ENCODE measurements at places on chromosomes 1 and 21.

DNA sequence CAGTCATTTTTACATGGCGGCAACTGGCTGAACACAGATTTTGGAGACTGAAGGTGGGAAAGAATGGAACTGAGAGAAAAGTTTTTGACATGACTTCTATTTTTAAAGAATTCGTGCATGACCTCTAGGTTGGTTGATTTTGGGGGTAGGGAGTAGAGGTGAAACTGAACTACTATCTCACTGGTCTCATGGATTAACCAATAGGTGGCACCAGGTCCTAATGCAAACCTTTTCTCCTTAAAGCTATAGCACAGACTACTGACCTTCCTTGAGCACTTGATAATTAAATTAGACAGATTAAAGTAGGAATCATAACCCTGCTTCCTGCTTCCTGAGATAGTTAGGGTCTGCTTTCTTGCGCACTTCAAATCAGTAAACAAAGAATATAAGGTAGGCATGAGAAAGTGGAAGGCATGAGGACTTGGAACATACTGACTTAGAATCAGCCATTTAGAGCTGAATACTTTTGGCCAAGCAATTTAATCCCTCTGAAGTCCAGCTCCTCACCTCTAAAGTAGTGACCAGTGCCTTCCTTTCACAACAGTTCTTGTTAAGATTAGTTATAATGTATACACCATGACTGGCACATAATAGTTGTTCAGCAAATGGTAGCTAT, 206.0 kb downstream of the CENPF start:
- no peak for DNase-seq

DNA sequence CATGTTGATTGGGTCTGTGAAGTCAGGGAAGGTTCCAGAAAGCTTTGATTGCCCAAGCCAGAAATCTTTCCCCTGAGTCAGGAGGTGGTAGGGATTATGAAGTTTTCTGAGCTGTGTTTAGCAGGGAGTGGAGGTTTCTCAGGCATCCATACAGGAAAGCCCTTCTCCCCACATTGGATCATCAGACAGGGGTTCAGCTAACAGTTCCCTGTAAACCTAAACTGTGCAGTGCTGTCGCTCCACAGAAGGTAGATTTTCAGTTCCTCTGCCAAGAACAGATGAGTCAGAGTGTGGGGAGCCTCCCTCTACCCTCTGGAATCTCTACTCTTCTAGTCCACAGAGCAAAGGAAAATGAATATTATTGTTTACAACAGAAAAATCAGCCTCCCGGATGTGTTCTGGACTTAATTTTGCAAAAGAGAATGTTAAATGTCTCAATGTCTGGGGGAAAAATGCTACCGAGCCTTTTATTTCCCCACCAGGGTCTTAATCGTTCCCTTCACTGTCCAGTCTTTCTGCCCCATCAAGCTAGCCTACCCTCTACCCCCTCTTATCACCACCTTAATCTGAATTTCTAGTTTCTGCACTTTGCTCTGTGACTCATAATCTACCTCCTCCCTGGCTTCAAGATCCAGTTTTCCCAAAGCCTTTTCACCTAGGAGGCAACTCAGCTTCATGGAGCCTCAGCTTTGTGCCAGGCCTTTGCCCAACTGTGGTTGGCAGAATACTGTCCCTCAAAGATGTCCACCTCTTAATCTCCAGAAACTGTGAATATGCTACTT, 355.6 kb downstream of the PRDM2 start:
- DNase-seq, result peak; percentile 45

GRCh38 chr1:244256086-244256676, 195.5 kb downstream of the ADSS2 start:
- DNase-seq, result no peak

DNA sequence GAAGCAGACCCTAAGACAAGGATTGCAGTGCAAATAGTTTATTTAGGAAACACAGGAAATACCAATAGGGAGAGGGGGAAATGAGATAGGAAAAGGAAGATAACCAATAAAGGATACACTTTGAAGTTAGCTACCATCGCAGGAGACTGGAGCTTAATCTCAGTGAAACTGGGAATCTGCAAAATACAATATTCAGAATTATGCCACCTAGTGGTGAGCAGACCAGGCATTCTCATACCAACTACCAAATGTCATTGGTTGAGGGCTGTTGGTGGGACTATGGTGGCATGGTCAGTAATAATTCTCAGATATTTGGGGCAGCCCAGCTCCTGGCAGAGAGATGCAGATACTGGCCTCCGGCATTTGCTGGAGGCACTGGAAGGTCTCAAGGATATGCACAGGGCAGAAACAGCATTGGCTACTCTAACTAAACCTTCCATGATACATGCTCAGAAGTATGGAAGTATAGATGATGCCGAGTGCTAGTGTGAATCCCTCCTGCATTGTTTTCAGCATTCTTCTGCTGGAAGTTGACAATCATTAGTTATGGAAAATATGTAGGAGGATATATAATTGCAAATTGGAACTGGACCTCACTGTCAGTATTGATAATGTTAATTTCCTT, 11.8 kb upstream of the ZFP69B start:
- DNase-seq, result no peak

GRCh38 chr1:28887835-28888682, 26.3 kb upstream of the EPB41 start:
- no peak for DNase-seq

DNA sequence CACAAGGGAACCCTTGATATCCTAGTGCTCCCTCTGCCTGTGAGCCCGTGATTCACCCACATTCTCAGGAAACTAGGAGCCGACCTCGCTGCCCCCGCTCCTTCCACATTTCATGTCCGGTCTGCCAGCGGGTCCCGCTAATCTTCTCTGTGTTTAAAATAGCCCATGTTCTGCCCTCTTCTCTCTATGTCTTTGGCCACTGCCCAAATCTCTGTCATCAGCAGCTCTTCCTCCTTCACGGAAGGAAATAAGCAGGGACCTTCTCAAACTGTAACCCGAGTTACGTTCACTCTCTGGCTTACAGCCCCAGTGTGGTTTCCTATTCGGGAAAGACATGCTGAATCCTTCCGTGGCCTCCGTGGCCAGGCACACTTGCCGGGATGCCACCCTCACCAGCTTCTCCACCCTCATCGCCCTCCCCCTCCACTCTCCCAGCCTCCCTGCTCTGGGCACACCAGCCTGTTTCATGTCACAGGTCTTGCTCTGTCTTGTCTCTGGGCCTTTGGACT, 21.1 kb upstream of the UBXN10 start:
- DNase-seq, result no peak

DNA sequence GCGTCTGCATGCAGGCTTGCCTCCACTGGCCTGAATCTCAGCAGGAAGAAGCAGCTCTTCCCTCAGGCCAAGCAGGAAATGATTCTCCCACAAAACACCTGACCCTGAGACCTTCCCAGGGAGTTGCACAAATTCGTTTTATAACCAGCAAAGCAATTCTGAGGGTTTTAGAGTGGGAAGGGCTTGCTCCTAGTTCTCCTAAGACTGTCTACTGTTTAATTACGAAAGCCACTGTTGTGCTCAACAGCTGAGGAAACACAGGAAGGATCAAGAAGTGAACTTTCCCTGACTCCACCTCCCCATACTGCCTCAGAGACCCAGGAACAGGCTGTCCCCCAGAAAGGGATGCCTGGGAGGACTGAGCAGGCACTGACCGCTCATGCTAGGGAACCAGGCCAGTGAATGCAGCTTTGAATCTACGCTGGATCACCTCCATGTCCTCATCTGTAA, 37.0 kb upstream of the PUM1 start:
- DNase-seq, result no peak

GRCh38 chr1:32703479-32704291, 1.1 kb upstream of the SYNC start:
- DNase-seq, result peak; percentile 95

DNA sequence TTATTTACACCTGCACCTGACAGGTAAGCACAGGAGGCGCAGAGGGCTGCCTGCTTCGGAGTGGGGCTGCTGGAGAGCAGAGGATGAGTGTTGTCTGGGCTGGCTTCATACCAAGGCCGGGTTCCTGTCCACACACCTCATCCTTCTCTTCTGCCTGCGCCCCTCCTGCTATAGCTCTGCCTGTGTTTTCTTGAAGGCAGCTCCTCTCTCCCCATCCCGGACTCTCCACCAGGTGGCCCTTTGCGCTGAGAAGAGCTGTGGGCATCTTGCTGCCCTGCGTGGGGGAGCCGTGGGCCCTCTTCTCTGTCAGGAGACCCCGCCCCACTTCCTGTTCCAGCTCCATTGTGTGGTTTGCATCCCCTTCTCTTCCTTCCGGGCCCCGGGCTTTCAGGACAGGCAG, 35.0 kb downstream of the ARHGEF10L start:
- no peak for DNase-seq

DNA sequence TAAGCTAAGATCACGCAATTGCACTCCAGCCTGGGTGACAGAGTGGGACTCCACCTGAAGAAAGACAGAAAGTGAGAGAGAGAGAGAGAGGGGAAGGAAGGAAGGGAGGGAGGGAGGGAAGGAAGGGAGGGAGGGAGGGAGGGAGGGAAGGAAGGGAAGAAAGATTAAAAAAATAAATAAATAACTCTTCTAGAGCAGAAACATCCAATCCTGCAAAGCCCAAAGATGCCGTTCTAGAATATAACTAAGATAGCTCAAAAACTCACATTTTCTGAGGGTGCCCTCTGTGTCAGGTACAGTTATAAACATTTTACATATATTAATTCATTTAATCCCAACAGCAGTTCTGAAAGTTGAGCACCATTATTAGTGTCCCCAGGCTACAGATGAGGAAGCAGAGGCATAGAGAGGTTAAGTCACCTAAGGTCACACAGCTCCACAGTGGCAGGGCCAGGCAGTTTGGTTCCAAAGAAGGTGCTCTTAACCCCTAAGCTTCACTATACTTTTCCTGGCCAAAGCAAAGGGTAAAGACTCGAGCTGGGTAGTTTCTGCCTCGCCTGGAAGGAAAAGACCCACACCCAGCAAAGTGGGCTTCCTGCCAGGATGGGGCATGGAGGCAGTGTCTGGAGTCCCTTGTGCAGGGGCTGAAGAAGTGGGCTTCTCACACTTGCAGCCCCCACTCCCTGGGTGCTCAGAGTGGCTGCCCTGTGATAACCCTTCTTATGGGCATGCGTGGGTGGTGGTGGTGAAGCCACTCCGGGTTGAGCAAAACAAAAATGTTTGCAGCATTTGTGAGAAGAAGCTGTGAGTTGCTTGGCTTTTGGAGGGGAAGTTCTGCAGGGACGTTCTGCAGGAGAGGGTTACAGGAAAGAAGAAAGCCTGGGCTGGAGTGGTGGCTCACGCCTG, 7.9 kb upstream of the PIK3CD start:
- no peak for DNase-seq

DNA sequence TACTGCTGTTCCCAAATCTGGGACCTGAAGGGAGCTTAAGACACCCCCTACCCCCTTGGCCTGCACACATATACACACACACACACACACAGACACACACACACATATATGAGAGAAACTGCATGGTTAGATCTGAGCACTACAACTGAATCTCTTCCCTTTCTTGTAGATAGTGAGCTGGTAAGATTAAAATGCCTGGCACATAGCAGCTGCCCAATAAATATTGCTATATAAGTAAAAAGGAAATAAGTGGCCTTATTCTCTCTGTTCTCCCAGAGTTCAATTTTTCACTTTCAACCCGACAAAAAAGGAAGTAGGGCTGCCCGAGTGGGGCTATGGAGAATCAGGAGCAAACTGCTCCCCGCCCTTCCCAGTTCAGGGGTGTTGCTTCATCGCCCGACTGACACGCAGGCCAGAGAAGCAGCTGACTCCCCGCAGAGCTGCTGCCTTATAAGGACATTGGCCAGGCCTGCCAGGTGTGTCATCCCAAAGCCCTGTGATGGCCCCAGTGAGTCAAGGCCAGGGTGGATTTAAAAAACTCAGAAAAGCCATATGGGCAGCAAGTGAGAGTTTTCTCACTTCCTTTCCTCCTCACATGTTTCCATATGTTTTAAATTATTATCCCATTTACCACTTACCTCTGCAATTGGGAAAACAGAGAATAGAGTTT, 106.5 kb upstream of the SLC44A3 start:
- peak; percentile 95 for DNase-seq

GRCh38 chr1:22801761-22802160, 91.1 kb downstream of the EPHB2 start:
- DNase-seq, result no peak

GRCh38 chr1:199667089-199667488, 360.4 kb upstream of the NR5A2 start:
- no peak for DNase-seq

Measured in MG63 (cell line).